ENCODE measurements at places on chromosomes 12 and 14.

DNA sequence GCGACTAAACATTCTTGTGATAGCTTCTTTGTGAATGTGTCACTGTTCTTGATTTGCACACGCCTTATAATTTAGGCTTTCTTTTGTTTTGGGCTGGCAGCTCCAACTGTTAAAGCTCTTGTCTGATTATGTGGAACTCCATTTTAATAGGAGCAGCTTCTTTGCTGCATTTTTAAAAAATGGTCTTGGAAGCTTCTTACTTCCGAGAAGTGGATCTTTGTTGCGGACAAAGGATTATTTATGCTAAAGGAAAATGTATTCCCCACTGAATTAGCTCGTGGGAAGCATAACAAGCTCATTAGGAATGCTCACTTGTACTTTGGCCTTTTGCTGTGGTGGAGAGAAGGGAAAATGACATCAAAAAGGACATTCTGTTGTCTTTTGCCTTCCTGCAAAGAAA is 20.0 kb downstream of the GAS2L3 start:
- no peak for DNase-seq

DNA sequence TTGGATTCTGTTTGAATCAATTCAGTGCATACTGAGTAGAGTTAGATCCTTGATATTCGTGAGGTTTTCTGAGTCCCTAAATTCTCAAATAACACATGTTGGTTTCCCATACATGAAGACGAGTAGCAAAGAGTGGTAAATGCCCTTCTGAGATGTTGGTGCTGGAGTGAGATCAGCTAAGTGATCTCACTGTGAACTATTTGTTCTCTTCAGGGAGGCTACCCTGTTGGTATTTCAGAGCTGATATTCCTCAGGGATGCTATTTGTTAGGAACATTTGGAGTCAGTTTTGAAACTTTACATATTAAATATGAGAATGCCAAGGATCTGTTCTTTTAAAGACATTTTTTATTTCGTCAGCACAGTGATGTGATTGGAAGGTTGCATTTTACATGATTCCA is 54.7 kb downstream of the SUSD6 start:
- DNase-seq: no peak

DNA sequence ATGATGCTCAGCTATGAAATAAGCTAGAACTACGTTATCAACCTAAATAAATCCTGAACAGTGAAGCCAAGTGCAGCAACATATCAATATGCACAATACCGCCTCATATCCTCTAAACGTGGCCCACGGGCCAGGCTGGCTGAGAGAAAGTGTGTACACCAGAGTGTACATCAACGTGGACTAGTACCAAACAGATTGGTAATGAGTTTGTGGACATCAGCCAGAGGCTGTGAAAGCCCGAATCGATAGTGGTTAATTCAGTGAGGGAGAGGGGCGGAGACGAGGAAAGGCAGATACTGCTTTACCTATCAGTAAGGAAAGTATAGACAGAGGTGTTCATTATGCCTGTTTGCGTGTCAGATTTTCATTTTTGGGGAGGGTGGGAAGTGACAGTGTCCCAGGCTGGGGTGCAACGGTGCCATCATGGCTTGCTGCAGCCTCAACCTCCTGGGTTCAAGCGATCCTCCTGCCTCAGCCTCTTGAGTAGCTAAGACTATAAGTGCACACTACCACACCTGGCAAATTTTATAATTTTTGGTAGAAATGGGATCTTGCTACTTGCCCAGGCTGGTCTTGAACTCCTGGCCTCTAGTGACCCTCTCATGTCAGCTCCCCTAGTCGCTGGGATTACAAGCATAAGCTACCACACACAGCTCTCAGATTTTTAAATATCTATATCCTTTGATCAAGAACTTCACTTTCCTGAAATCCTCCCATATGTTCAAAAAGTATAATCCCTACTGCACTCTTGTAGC is 50.1 kb downstream of the ANAPC7 start:
- DNase-seq: no peak

DNA sequence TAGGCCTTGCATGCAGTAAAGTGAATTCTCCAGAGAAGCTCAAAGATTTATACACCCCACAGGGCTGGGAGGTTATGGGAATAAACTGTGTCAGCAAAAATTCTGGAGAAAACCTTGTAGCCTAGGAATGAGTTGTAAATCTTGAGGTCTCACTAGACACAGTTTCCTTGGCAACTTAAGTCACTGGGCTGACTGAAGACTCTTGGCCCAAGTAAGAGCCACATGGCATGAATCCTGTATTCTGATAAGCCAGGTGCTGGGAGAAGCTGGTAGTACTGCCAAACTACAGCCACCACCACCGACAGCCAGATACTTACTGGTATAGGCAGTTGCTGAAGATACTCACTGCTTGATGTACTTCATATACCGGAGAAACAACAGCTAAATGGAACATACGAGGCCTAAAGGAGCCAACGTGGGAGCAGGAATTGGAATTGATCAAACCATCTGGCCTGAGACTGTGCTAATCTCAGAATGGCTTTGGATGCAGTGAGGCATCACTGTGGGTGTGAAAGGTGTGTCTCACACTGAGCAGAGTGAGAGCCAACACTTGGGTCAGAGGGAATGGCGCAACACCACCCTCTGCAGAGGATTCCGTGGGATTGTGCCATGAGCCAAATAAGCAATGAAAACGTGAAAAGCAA is 102.8 kb upstream of the TMCC3 start:
- DNase-seq: no peak

DNA sequence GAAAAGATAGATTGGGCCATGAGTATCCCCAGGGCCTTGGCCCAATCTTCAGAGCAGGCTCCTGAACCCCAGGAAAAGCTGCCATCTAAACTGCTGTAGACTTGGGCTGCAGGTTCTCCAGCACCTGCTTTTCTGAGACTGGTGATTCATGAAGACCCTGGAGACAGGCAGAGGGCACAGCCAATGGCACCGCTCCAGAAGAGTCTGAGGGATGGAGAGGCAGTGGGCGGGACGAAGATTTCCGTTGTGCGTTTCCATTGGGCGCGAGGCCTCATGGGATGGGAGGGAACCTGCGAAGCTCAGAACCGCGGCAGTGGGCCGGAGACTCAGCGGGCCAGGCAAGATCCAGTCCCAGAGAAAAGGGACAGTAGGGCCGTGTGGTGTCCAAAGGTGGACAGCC is 375.1 kb downstream of the IPO8 start:
- no peak for DNase-seq

- no peak for DNase-seq
Measured at GRCh38 chr12:10031771-10032175, 1.3 kb downstream of the CLEC9A start.

DNA sequence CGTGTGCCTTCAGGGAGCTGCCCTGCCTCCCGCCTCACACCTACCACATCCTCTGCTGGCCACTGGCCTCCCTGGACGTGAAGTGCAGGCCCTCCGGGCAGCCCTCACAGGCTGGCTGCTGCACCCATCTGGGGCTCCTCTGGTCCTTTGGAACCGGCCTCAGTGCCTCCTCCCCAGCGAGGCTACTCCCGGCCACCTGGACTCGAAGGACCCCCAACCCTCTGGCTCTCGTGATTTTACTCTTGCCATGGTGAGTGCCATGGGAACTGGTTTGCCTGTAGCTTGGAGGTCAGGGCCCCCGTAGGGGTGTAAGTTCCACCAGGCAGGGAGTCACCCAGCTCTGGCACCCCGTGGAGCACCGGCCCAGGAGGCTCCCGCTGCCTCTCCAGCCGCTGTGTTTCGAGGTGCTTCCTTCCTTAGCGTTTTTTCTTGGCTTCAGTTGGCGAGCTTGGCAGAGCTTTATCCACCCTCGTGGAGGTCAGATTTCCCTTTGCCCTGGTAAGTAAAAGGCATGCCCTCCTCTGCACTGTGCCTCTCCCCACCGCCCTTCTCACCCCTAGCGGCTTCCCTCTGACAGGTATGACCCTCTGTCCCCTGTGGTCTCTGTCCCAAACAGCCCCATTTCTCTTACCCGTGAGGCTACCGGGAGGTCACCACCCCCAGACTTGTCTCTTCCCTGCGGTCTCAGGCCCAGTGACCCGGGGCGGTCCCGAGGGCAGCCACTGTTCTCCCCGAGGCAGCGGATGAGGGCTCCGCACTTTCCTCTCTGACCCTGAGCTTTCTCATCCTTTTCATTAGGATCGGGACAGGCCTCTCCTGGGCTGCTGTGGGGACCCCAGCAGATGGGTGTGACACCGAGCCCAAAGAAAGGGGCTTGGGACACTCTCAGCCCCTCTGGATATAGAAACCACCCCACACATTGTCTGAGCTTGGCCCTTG is 203.1 kb upstream of the C14orf180 start:
- DNase-seq: no peak

DNA sequence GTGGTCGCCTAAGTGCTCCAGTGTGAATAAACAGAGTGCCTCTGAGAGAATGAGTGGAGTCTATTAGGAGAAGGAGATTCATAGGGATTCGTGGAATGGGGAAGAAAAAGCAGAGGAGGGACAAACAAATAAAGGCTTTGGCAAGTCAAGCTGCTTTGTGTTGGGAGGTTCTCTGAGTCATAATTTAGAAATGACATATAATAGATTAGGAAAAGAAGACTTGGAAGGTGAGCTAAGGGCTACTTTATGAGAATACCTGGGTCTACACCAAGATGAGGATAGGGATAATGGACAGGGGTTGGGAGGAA is 6.4 kb upstream of the NTN4 start:
- no peak for DNase-seq

DNA sequence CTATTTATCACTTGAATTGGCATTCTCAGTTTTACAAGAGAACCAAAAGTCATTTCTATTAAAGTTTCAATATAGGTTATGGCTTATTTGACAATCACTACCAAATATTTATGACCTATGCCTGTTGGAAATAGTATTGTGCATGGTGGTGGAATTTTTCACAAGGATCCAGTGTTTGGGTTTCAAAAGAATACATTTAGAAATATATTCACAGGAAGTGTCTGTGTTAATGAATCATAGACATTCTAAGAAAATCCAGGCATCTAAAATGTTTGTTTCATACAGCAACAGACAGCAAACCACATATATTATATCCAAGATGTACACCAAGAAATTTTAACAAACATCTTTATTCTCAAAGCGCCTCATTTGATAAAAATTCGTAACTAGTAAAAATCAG is 92.7 kb downstream of the MED13L start:
- DNase-seq: no peak

GRCh38 chr12:7171854-7172253 is 17.6 kb upstream of the PEX5 start:
- DNase-seq: no peak

DNA sequence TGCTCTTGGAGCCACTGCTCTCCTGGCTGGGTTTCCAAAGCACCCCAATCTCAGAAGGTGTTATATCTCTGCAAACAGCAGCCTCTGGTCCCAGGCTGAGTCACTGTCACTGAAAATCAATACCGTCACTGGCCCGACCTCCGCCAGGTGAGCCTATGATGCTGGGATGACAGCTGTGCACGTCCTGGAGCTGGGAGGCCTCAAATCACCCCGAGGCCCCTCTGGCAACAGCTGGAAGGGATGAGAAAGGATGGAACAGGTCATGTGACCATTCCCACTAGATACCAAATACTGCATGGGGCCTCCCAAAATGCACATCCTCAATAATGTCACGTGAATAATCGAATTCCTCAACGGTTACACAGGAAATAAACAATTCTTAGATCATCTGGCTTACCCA is 190.8 kb downstream of the TTC7B start:
- DNase-seq: no peak

- DNase-seq: no peak
Measured at GRCh38 chr12:100248886-100249285, 18.0 kb downstream of the DEPDC4 start.

GRCh38 chr12:45668641-45669040 is 60.9 kb upstream of the ARID2 start:
- no peak for DNase-seq

- no peak for DNase-seq
Measured at GRCh38 chr14:74571441-74571841, 40.6 kb downstream of the LTBP2 start.

DNA sequence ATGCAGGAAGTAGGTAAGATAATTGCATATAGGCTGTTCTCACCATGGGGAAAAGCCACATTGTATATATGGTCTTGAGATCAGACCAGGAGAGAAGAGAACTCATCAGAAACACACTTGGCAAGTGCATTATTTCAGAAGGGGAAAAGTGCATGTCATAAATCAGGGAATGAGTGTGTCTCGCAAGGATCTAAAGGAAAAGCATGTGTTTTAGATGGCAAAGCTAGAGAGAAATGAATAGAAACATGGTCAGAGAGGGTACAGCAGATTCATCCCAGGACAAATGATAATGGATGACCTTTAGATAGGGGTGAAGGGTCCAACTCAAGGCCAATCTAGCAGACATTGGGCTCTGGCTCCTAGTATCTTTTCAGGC is 230.2 kb upstream of the NAV3 start:
- no peak for DNase-seq

DNA sequence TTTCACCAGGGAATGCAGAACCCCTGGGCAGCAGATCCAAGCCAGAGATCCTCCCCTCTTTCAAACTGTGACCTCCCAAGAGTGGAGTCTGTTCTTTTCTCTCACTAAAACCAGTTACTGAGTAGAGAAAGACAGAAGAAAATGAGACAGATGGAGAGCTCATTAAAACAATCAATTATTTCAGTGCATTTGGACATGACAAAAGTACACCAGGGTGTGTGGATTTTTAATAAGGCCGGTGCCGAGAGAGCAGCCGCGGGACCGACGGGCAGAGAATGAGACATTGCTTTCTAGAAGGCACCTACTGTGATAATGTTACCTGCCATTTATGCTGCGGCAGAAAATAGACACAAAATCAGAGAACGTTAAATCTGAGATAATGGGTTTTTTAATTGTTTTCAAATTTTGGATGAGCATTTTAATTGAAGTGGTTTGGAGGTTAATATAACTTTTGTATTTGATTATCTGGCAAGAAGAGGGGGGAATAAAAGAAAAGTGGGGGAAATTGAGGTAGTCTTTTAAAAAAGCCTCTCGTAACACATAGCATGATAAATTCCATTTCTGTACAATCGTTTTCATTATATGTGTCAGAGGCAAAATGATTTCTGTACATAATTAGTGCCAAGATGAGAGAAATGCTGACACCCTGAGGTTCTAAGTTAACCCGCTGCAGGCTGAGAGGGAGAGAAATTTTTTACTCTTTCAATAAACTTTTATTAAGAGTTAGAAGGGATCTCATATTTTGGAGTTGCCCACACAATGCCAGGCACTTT is 70.8 kb downstream of the HSPB8 start:
- no peak for DNase-seq

DNA sequence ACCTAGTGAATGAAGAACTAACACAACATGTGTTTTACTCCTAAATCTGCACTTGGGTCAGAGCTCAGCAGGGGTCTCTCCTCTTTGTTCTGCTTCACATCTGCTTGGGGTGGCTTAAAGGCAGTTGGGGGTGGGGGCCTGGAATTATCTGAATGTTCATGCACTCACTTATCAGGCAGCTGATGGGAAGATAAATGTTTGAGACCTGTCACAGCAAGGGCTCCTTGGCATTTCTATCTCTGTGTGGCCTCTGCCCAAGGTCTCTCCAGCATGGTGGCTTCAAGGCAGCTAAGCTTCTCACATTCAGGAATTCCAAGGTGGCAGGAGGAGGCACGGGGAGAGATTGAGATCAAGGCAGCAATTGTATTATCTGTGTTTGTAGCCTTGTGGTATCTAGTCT is 6.4 kb upstream of the HMGA2 start:
- DNase-seq: no peak

DNA sequence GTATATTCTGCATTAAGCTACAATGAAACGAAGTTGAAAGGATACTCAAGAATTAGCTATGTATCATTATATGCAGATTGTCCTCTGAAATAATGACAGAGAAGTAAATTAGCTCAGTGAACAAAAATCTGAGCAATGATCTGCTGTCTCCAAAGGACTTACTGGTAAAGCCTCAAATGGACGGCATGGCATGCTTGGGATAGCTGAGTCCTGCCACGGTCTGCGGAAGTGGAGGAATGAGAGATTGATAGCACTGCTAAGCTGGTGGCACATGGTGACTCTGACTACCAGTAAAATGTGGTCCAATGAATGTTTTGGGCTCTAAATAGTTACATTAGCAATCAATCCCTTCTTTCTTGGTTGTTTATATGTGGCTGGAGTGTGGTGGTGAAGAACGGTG is 3.7 kb upstream of the DENND5B start:
- DNase-seq: no peak

Measured in DMS79 (cell line).